ENCODE measurements at places on chromosomes 1 and 21.

GRCh38 chr1:40783001-40783905 lies at the start of gene KCNQ4:
Gene KCNQ4, plus strand, starts transcription at chr1:40783787. Its CDS starts 307 bp downstream, at chr1:40784094.
- peak; percentile 69 for DNase-seq

DNA sequence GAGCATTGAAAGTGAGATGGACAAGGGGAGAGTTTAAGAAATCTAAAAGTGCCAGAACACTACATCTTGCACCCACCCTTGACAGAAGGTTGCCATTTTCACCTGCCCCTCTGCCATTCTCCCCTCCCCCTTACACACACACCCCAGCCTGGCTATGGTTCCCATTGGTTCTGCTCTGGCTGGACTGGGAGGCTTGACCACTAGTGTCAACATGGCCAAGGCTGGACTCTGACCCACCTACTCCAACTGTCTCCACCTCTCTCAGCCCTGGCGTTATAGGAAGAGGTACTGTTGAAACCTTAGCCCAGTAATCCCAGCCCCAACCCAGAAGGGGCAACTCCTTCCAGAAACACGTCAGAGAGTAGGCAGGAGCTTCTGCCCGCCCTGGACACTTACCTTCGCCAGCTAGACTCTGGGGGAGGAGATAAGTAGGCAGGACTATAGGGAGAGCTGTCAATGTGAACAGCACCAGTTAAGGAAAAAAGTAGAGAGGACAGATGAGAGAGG lies 4.5 kb downstream of the CRTC2 start:
- DNase-seq = no peak

DNA sequence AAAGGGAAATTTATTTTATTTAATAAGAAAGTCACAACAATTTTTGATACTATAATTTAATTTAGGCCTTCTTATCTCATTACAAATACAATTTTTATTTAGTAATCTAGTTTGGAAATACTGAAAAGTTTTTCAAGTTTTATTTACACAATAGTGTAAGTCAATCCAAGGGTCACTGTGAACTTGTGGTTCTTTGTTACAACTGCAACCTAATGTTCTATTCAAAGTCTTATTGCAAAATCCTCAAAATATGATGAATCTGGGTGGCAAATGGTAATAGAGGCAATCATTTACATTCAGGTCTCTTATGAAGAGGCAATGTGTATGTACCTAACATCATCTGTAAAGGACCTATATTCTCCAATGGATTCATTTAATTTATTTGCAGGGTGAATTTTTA lies 421.2 kb downstream of the DPYD start:
- DNase-seq = no peak

GRCh38 chr1:22582661-22583635 lies 19.7 kb downstream of the EPHA8 start:
- DNase-seq = no peak

- no peak for DNase-seq
Observed at GRCh38 chr1:225859151-225859550, 23.0 kb downstream of the TMEM63A start.
